ENCODE measurements at places on chromosomes 4 and X. TPM values are rescaled to one million over a fixed set of nuclear protein-coding genes. Genes with fewer than 3 reads are reported as not detected.

GRCh38 chrX:78075787-78076389 lies 28.2 kb upstream of the PGK1 start:
- DNase-seq, result no peak

GRCh38 chr4:123546573-123547060 lies 150.0 kb downstream of the SPRY1 start:
- DNase-seq, result no peak

DNA sequence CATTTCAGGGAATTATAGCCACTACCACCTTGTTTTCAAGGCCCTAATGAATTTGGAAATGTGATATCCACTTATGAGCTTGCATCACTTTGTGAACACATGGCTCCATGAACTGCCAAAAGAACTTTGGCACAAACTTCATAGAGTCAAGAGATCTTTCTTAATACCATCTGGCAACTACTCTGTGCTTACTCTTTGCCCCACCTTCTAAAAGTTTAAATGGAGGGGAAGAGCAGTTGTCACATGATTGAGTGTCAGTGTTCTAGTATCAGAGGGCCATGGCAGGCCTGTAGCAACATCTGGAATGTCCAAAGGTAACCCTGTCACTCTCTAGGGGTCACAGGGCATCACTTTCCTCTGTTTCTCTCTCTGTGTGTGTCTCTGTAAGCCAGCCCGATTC lies 2.6 kb upstream of the ADH1B start:
- DNase-seq, result no peak

- no peak for DNase-seq
Measured at GRCh38 chrX:149044471-149044870, 460.6 kb downstream of the IDS start.

- no peak for DNase-seq
Measured at GRCh38 chrX:96379951-96380350, 304.7 kb upstream of the DIAPH2 start.

DNA sequence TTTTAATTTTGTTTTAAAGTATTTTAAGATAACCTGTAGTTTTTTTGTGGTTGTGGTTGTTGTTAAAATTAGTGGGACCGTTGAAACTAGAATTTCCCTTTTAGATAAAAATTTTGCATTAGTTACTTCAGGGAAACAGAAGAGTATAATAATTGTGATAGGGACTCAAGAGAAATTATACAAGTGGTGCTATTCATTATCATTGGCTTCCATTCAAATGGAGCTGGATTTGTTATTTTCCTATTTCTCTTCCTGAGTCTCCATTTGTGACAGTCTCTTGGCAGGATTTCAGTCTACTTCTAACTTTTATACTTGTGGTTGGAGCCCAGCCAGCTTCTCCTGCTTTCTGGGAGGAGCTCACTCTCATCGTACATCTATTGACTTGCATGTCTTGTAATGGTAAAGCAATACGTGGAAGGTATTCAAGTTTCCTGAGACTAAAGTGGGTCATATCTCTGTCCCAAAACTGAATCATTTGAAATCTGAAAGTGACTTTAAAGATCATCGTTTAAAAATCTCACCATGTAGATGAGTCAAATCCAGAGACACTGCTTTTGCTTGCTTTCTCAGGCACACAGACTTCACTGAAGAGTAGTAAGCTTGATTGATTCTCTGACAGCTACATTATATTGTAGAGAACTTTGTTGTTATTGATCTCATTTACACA lies 155.8 kb downstream of the RPA4 start:
- no peak for DNase-seq

DNA sequence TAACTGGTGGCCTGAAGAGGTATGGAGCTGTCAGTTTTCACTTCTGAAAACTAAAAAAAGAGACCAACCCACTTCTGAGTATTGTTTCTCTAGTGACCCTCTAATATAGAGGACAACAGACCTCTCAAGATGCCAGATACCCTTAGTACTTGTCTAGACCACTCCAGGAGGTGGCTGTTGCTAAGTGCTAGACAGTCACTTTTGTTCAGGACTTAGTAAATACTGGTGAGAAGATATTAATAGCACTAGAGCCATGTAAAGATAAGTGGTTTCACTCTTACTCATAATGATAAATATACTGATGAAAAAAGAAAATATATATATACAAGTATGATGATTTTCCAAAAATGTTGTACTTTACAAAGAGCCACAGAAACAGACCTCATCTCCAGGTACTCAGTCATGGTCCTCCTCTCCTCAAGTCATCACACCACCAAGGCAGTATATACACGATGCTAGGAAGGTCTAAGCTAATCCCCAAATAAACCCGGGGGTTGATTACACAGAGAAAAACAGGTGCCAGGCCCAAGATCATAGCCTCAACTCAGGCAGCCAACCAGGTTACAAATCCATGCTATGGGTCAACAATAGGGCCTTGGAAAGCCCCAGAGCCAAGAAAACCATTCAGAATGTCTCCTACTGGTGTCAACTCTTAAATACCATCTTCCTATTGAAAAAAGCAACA lies 66.9 kb downstream of the ARHGEF9 start:
- DNase-seq, result no peak

DNA sequence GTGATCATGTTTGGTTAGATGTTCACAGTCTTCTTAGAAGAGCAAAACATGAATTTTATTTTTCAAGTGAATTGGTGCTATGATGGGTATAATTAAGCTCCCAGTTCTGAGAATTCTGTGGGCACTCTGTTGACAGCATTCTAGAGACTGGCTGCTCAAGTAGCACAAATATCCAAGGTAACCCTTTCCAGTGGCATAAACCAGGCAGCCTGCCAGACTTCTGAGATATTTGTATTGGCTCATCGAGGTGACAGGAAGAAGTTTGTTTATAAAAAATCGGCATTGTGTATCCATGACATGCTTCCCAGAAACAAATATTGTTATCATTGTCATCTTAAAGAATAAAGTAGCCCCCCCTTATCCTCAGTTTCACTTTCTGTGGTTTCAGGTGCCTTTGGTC lies 28.3 kb downstream of the LANCL3 start:
- no peak for DNase-seq

- DNase-seq, result peak; percentile 29
Measured at GRCh38 chrX:2698604-2699003, 7.5 kb downstream of the CD99 start.

- no peak for DNase-seq
Measured at GRCh38 chr4:15148199-15148598, 145.9 kb downstream of the CPEB2 start.

NIPAL1 gene
- total RNA-seq, result not detected

SORCS2 gene
- 0.60 TPM for total RNA-seq

DNA sequence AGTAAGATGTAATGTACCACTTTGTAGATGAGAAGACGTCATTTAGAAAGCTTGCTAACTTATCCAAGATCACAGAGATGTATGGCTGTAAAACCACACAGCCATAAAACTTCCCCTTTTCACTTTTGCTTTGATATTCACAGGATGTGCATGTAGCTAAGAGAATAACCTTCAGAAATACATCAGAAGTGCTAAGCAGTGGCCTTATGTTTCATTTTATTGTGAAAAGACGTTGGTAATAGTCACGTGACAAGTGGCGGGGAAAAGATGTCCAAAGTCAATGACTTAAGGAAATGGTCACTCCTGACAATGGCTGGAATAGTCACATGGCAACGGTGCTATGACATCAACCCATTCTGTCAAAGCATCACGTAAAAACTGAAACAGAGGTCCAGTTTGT lies 12.9 kb upstream of the WDR17 start:
- no peak for DNase-seq

MTMR8 gene
- 9.1 TPM for total RNA-seq

DNA sequence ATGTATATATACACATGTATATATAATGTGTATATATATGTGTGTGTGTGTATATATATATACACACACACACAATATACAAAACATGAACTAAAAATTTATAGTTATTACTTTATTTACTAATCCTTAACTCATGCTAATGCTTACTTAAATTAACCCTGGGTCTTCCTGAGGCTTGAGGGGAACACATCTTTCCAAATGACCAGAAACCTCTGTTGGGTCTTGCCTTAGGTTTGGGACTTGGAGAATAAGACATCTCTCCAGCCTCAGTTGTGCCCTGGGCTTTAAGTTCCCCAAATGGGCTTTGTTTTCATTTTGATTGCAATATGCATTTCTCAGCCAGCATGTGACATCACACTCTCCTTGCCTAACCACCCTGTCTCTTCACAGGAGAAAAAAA lies 7.7 kb downstream of the GEMIN8 start:
- no peak for DNase-seq

GRCh38 chr4:89754531-89754930 lies 82.4 kb downstream of the SNCA start:
- no peak for DNase-seq

DNA sequence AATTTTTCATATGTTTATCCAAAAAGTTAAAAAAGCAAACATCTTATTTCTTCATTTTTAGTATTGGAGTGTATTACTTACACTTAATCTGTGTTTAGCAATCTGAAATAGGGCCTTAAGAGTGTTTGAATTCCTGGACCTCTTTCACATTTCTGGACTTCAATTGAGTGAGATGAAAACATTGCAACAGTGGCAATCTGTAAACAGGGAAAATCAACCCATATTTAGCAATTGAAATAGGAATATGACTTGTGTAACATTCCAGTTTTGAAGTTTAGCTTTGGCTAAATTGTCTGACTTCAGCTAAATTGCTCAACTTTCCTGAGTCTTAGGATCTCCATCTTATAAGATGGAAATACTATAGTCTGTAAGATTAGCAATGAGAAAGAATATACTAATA lies 34.6 kb upstream of the FHL1 start:
- DNase-seq, result no peak

DNA sequence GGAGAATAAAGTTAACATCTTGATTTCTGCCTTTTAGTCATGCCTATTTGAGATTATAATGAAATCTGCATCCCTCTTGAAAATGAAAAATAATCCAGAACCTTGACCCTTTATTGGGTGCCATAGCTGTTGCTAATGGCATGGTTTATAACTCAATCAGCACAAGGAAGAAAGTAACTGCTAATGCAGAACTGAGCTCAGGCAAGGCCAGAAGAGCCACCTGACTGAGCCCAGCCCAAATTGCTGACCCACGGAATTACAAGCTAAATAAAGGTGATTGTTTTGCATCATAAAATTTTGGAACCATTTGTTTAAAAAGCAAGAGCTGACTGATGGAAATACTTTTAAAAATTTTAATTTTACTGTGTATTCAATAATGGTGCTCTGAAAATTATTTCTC lies 76.4 kb upstream of the TBL1X start:
- DNase-seq, result no peak

DNA sequence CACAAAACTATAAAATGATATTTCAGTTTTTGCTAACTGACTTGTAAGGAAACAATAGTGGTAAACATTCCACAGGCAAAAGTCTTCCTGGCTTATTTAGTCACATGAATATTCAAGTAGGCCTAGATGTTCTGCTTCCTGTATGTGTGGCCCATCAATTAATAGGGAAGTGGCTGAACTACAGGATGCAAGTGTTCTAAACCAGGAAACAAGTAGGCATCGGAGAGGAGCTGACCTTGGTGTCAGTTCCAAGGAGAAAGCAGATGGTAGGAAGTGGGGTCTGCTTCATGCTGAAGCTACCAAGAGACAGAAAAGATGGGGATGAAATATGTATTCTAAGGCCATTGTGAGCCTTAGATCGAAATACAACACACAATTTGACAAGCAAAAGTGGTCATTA lies 149.7 kb downstream of the ANTXR2 start:
- DNase-seq, result no peak

DNA sequence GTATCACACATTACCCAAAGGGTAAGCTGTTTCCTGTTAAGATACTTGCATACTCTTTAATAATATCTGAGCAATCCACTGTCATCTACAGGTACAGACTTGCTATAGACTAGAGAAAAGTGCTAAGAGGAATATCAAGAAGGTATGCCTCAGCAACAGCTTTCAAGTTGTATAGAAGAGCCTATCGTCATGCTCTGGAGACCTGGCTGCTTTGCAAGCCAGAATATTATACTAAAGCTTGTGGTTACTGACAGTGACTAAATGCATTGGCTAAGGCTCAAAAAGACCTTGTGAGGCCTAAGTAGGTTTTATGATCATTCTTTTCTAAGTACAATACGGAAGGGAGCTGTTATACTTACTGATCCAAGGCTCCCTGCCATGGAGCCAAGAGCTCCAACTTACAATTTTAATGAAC lies 11.3 kb downstream of the LAMP2 start:
- DNase-seq, result no peak

DNA sequence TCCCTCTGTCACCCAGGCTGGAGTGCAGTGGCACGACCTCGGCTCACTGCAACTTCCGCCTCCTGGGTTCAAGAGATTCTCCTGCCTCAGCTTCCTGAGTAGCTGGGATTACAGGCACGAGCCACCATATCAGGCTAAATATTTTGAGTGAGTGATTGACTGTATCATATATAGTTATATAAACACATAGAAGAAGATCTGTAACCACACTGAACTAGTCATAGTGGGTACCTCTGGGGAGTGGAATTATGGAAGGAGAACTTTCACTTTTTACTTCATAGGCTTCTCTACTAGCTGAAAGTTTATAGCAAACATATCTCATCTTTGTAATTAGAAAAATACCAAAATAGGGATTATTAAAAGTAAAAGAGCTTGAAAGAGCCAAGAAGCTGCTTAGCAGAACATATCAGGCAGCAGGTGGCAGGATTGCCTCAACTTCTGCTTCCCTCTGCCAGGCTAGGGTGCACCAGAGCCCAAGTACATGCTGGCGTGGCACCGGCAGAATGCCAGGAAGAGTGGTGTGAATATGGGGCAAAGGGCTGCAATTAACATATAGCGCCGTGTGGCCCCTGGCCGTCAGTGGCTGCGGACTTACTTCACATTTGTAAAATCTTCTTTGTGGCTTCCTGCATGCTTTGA lies 39.5 kb upstream of the CD40LG start:
- peak; percentile 82 for DNase-seq

FGFBP2 gene
- 7.2 TPM for total RNA-seq

GRCh38 chr4:80101071-80101791 lies 28.2 kb upstream of the ANTXR2 start:
- DNase-seq, result no peak

- no peak for DNase-seq
Measured at GRCh38 chrX:153704021-153704526, 16.3 kb downstream of the SLC6A8 start.

AADAT gene
- 5.0 TPM for total RNA-seq

GRCh38 chr4:80188801-80189458 lies 8.4 kb upstream of the PRDM8 start:
- DNase-seq, result no peak

SHROOM2 gene
- total RNA-seq, result 2.0 TPM

- DNase-seq, result no peak
Measured at GRCh38 chr4:110357521-110357920, 118.4 kb upstream of the ENPEP start.

- DNase-seq, result no peak
Measured at GRCh38 chrX:46630141-46630540, 56.6 kb downstream of the CHST7 start.

DNA sequence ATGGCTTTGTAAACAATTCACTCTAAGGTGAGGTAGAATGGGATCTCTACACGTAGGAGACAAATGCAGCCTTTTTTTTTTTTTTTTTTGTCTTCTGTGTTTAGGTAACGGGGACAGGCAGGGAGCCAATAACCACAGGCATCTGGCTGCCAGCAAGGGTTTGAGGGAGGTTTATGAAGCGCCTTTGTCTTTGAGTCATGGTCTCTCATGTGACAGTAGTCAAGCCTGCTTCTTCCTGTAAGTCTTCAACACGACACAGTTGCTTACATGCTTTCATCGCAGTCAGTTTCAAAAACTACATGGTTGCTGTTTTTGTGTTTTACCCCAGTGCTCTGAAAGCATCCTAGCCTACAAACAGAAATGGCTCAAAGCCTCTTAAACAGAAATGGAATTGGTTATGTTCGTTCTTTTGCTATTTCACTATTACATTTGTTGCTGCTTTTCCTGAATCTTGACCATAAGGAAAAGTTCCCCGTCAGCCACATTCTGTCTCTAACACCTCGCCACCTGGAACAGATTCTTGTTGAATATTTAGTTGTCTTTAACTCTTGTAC lies 127.8 kb upstream of the METTL14 start:
- DNase-seq, result no peak

CLDN34 gene
- total RNA-seq, result not detected

PAK3 gene
- total RNA-seq, result 3.4 TPM
